CD4-positive, alpha-beta T cell treated with Interleukin-4 for 1 hour (primary cell): ENCODE measurements at places on chromosomes 1 and 21.

DNA sequence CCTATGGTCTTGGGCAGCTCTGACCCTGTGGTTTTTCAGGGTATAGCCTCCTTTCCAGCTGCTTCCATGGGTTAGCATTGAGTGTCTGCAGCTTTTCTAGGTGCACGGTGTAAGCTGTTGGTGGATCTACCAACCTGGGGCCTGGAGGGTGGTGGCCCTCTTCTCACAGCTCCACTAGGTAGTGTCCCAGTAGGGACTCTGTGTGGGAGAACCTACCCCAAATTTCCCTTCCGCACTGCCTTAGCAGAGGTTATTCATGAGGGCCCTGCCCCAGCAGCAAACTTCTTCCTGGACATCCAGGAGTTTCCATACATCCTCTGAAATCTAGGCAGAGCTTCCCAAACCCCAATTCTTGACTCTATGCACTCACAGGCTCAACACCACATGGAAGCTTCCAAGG lies 111.0 kb upstream of the C1orf87 start:
- DNase-seq: no peak

GRCh38 chr1:175353066-175353465 lies 160.5 kb upstream of the KIAA0040 start:
- no peak for DNase-seq

DNA sequence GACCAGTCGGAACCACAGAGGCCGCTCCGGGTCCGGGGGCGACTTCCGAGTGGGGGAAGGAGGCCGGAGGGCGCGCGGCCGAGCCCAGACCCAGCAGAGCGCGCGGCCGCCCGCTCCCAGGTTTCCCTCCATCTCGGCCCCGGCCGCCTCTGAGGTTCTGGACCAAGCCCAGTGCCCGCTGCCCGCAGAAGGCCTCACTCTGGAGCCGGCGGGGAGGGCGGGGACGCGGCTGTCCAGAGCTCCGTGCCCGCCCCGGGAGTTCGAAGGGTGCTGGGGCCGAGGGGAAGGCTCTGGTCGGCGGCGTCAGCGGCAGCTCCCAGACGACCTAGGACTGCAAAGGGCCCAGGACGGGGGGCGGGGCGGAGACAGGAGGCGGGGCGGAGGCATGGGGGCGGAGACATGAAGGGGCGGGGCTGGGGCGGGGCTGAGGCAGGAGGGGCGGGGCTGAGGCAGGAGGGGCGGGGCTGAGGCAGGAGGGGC lies 48.0 kb upstream of the SLC19A1 start:
- DNase-seq: peak; percentile 70

DNA sequence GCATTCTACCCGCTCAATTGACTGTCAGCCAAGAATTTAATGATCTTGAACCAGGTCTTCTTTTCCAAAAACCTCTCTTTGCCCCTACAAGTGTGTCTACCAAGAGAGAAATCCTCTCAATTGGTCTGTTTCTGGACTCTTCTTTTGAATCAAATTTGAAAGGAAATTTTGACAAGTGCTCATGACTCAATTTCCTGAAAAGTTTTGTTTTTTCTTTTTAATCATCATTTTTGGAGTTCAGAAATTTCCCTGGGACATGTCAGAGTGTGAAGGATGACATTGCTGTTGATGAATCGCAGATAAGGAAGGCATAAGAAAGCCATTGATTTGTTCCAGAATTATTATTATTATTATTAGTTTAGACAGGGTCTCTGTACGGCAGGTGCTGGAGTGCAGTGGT lies 88.2 kb upstream of the AKT3 start:
- DNase-seq: no peak

GRCh38 chr1:209659909-209660308 lies 7.7 kb upstream of the LAMB3 start:
- peak; percentile 58 for DNase-seq

DNA sequence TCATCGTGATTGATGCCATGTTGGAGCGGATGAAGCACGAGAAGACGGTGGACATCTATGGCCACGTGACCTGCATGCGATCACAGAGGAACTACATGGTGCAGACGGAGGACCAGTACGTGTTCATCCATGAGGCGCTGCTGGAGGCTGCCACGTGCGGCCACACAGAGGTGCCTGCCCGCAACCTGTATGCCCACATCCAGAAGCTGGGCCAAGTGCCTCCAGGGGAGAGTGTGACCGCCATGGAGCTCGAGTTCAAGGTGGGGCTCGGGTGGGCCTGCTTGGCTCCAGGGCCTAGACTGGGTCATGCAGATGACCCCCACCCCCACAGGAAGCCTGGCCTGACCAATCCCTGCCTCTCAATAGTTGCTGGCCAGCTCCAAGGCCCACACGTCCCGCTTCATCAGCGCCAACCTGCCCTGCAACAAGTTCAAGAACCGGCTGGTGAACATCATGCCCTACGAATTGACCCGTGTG lies 30.6 kb upstream of the KDM4A start:
- no peak for DNase-seq

DNA sequence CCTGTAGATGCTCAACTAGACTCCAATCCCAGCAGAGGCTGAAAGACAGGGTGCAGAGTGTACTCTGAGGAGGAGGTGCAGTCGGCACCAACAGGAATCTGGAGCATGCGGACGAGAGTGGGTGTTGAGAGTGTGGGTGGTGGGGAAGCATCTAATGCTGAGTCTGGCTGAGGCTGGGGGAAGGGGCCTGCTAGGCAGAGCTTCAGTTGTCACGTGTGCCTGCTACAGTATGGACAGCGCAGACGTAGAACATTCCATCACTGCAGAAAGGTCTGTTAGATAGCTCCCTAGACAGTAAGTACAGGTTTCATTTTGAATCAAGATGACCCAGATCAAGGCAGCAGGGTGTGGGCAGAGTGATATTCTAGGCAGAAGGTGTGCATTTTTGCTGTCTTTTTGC lies 23.1 kb downstream of the SNAP47 start:
- DNase-seq: no peak

DNA sequence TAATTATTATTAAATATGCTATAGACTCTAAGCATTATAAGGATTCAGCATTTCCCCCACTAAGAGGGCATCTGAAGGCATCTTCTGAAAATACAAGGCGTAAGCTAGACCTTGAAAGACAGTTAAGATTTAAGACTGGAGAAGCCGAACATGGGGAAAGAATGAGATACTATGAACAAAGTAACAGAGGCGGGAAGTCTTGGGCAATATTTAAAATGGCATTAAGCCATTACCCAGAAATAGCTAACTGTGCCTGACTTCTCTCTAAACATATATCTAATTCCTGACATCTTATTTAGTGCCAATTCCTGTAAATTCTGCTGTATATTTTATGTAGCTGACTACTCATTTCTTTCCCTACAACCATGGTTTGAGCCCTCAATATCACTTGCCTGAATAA lies 20.9 kb downstream of the DPH5 start:
- no peak for DNase-seq

DNA sequence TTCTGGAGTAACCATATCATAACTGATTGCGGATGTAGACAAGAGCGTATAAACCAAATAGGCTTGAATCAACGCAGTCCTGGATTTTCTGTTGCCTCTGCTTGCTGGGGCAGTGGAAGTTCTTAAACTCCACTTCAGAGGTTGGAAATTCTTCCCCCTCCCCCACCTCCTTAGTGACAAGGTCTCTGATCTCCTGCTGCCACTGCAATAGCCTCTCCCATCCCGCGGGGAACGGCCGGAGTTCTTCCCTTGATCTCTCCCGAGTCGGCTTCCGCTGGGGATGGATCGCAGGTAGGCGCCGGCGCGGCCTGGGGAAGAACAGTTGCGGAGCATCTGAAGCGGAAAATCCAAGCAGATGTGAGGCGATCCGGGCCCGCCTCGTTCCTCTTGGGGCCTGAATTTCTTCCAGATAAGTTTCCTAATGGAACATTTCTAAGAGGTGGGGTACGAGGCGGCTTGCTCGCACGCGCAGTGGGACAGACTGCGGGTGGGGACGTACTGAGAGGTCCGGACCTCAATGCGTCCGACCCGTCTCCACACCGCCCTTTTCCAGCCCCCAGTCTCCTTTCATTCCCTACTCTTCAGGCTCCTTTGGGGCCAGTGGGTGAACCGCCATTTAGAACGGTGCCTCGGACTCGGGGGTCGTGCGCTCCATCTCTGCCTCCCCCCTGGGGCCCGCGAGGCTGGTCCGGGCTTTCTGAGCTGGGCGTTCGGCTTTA lies 3.1 kb upstream of the SIM2 start:
- no peak for DNase-seq

- no peak for DNase-seq
Measured at GRCh38 chr1:85849660-85850059, 141.4 kb upstream of the ZNHIT6 start.

- DNase-seq: no peak
Measured at GRCh38 chr21:42971897-42972275, 2.5 kb upstream of the PKNOX1 start.

DNA sequence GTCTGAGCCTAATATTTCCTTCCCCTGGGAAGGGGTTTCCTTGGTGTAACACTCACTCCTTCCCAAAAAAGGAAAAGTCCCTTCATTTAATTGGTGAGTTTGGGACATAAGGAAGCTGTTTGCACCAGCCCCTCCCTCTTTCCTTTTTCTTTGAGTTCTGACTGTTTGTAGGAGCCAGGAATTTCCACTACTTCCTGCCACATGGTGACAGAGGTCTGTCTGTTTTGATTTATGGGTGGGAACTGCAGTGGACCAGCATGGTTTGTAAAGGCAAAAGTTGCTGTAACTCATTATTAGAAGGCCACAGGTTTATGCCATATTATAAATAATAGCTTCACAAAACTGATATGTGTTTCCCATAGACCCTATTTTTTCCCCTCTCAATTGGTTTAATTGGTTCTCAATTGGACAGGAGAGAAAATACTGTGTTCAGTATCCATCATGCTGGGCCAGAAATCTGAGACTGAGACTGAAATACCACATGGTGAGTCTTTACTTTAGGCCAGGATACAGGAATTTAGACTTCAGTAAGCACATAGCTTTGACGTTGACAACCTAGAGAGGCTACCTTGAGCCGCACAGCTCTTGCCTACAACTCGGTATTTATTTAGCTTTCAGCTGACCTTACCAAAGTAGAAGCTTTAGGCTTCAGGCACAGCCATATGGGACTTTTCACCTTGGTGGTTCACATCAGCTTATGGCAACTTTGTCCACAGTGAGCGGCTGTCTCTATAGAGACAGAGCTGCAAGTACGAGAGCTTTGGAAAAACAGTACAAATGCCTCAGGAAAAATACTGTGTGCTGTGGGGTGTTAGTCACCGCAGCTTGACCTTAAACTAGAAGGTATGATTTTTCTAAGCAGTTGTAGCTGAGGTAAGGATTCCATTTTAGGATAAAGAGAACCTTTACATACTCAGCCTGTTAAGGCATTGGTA lies 40.0 kb upstream of the RGS7 start:
- DNase-seq: no peak

DNA sequence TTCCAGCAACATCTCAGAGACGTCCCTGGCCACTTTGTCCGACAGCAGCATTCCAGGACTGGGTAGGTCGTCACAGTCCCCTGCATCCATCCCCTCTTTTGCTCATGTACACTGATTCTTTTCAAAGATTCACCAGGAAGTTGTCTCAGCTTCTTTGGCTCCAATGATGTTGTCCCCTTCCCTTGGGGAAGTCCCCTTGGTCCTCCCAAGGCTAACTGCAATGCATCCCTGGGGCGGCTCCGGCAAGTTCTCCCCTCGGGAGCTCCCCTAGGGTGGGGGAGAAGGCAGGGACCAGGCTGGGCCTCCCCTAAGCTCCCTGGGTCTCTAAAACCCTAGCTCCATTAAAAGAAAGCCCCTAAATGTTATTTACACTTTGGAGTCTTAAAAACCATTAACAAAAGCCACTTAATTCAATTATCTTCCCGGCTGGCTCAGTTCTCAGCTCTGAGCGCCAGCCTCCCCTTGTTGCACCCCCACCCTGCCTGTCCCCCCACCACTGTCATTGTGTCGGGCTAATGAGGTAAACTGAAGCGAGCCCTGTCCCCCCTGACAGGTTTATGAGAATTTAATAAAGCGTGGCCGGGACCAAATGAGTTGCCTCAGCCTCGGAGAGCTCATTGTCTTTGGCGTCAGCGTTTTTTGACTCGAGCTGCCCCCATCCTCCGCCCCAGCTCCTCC lies 25.3 kb downstream of the KNCN start:
- DNase-seq: no peak

DNA sequence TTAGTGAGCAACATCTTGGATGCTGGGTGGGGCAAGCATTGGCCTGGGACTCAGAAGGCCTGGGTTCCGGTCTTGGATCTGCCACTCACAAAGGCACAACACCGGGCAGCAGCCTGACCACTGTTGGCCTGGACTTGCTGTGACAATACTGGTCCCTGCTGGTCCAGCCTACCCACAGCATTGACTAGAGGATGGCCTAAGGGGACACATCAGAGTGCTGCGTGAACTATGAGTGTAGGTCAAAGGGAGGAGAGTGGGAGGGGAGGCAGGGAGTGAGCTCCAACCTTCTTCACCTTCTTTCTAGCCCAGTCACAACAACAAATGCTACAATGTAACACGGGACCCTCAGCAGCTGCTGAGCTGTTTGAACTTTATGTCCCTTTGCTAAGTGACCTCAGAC lies 31.1 kb downstream of the TMEM50A start:
- no peak for DNase-seq

GRCh38 chr1:62333441-62333840 lies 14.2 kb upstream of the KANK4 start:
- no peak for DNase-seq

DNA sequence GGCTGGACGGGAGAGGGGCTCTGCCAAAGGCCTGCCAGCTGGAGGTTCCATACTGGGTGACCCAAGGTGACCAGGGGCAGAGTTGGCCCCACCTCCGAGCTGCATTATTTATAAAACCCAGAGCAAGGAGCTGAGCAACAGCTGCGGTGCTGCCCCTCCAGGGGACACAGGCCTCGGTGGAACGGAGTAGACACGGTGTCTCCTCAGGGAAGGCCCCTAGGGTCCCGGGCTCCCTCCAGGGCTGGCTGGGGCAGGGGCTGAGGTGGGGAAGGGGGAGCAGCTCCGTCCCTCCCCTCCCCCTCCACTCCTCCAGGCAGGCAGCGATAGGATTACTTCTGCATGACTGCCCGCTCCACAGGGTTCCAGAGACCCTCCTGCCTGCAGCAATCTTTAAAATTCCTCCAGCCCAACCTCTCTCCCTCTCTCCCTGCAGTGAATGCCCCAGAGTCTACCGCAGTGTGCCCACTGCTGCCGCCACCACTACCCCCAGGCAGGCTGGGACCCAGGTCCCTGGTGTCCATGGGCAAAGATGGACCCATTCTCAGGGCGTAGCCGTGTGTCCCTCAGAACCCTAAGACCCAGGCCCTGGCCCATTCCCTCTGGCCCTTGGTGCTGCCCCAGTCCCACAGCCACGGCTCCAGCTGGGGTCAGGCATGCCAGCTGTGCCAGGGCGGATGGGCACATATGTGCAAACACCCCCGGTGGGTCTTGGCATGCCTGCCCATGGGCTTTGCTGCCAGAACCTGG lies 10.8 kb downstream of the AHDC1 start:
- DNase-seq: no peak

- DNase-seq: no peak
Measured at GRCh38 chr1:22778862-22779520, 68.4 kb downstream of the EPHB2 start.

DNA sequence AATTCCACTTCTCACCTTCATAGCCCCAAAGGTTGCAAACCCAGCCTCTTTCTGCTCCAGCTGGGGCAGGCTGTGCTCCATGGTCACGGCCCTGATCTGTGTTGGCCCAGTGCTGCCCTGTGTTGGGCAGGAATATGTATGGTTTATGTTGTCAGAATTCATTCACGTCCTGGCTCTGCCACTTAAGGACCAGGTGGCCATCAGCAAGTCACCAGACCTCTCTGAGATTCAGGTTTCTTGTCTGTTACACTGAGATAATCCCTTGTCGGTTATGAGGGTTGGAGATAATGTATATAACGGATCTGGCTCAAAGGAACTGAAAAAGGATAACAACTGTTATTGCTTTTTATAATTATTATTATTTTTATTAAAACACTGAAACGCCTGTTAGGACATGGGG lies 39.1 kb upstream of the SELENON start:
- DNase-seq: no peak
